Activated CD4-positive, CD25-positive, alpha-beta regulatory T cell (primary cell): ENCODE measurements at places on chromosomes 13 and 19.

DNA sequence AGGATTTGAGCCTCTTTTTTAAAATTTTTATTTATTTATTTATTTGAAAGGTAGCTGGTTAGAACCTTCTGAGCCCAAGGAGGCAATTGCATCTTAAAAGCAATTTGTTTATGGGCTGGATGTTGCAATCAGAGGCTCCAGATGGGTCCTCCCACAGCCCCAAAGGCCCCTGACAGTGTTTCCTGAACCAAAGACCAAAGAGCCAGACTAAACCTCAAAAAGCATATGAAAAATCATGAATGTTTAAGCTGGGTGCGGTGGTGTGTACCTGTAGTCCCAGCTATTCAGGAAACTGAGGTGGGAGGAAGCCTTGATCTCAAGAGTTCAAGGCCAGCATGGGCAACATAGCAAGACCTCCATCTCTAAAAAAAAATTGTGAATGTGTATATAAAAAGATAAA is 67.8 kb upstream of the RGCC start:
- no peak for DNase-seq

DNA sequence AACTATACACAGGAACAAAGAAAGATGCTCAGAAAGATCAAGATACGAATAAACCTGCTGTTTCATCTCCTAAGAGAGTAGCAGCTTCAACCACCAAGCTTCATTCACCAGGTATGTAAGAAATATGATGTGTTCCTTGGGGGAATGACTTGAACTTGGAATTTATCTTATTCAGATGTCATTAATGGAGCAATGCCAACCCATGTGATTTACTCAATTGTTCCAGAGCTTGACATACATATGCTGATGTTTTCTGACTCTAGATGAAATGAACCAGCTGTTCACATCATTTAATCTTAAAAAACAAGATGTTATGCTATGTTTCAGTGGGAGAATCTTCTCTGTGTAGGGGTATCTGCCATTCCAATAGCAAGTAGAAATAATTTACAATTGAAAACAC is 270.9 kb downstream of the SLC7A1 start:
- no peak for DNase-seq

- no peak for DNase-seq
Measured at GRCh38 chr13:28031220-28031895, 42.9 kb upstream of the URAD start.

DNA sequence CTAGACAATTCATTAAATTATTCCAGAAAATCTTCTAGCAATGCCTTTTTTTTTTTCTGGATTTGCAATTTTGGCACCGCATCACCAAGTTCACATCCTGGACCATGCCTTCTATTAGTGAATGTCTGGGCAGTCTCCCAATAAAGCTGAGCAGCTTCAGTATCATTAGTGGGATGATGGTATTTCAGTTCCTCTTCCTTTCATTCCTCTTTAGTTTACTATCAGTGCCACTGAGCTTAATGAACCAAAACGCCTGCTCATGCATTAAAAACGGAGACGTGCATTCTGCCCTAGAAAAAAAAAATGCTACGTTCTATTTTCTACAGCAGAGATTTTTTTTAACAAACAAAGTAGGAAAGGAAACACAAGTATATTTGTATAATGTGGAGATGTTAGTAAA is 343.0 kb downstream of the PCDH9 start:
- DNase-seq = no peak

GRCh38 chr19:21128901-21129698 is 12.7 kb upstream of the ZNF431 start:
- DNase-seq = no peak

DNA sequence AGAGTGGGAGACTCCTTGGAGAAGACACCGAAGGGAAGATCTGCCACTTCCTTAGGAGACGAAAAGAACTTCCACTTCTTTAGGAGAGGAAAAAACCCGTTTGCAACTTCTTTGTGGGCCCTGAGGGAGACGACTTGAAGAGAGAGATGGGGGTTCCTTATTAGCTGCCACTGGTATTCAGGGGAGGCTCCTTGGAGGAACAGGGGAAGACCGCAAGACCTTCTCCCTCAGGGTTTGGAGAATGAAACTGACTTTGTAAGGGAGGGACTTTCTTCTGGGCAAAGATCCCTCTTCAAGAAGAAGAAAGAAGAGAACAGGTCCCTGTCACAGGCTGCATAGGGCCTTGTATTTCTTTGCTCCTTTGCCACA is 416 bp downstream of the BCKDHA start:
- DNase-seq = no peak

GRCh38 chr19:50778906-50779430 is 8.7 kb downstream of the GPR32 start:
- no peak for DNase-seq
